ENCODE measurements at places on chromosomes 4 and X.

DNA sequence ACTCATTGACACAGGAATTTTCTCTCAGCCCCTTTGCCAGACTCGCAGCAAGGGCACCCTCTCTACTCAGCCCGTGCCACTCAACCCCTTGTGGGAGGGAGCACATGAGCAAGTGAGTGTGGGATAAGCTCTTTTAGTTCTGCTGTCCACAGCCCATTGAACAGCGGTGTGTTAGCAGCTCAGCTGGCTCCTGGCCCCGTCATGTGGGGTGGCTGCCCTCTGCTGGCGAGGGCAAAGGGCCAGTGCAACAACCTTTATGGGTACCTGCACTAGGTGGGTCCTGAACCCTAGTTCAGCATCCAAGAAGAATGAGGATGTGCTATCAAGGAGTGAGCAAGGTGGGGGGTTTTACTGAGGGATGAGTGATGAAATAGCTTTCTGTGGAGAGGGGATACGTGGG lies 85.0 kb upstream of the ZNF81 start:
- no peak for DNase-seq

- DNase-seq: no peak
Measured at GRCh38 chrX:147478899-147479298, 432.8 kb upstream of the FMR1 start.

DNA sequence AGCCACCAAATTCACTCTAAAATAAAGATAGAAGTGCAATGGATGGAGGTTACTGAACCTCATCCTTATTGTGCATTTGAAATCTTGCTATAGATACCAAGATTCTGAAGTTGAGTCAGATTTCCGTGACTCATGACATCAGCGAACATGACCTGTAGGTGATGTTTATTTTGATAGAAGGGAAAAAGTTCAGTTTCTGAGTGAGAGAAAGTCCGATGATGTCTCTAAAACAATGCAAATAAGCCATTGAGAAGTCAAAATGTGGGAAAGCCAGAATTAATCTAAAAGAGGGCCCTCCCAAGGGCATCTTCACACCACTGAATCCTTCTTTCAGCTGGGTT lies 20.0 kb downstream of the PHOX2B start:
- no peak for DNase-seq

DNA sequence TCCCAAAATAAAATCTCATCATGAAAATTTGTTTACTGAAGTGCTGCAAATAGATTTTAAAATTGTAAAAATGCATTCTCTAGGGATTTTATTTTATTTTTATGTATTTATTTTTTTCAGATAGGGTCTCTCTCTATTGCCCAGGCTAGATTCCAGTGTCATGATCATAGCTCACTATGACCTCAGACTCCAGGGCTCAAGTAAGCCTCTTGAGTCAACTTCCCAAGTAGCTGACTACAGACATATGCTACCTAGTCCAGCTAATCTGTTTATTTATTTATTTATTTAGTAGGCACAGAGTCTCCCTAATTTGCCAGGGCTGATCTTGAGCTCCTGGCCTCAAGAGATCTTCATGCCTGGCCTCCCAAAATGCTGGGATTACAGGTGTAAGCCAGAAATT lies 317.7 kb upstream of the ANXA10 start:
- DNase-seq: no peak

DNA sequence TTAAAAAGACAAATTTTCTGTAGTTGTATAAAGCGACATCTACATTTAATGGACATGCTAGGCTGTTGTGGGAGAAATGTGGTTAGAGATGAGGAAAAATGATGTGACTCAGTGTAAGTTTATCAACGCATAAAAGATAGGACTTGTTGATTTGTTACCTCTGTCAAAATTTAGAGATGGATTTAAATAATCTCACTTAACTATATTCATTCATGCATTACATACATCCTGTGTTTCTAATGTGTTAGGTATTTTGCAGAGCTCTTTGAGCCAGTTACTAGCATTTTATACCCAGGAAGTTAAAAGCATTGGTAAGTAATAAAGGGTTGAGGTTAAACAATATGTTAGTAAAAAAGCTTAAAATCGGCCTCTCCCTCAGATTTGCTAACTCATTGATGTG lies 34.3 kb downstream of the METAP1 start:
- no peak for DNase-seq

DNA sequence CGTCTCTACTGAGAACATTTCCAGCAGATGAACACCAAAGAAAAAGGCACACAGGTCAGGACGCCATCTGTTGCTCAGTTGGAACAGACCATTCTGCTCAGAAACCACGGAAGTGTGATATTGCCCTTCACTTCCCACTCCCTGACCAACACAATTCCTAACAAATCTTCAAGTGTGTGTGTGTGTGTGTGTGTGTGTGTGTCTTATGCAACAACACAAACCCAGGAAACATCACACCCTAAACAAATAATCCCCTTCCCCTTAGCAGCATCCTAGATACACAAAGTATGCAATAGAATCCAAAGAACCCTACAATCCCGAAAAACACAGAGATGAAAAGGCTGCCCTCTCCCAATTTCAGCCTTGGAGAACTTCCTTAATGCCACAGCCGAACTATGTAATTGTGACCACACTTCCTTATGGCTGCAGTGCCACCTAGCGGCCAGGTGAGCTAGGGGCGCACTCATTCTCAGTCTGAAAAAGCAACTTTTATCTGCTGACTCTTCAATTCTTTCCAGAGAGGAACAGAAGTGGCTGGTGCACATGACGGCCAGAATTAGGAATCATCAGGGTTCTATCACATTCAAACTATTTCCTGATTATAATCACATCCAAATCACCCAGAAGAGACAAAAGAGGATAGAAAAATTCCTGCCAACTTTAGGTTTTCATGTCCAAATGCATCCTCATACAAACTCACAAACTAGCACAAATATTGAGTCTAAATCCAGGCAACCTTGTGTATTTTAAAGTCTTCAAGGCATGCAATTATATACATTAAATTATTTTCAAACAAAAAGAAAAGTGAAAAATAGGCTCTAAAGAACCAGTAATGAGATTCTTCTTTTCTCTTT lies 164.9 kb downstream of the DHX15 start:
- no peak for DNase-seq

DNA sequence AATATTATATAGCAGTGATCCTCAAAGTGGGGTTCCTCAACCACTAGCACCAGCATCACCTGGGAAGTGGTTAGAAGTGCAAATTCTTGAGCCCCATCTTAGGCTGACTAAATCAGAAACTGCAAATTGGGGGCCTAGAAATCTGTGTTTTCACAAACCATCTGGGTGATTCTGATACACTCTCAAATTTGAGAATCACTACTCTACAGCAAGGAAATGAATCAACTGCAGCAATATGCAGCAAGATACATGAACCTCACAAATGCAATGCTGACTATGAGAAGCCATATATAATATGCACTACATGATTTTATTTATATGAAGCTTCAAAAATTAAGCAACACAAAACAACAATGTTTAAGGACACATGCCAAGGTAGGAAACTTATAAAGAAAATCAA lies 36.2 kb upstream of the IRS4 start:
- DNase-seq: no peak

DNA sequence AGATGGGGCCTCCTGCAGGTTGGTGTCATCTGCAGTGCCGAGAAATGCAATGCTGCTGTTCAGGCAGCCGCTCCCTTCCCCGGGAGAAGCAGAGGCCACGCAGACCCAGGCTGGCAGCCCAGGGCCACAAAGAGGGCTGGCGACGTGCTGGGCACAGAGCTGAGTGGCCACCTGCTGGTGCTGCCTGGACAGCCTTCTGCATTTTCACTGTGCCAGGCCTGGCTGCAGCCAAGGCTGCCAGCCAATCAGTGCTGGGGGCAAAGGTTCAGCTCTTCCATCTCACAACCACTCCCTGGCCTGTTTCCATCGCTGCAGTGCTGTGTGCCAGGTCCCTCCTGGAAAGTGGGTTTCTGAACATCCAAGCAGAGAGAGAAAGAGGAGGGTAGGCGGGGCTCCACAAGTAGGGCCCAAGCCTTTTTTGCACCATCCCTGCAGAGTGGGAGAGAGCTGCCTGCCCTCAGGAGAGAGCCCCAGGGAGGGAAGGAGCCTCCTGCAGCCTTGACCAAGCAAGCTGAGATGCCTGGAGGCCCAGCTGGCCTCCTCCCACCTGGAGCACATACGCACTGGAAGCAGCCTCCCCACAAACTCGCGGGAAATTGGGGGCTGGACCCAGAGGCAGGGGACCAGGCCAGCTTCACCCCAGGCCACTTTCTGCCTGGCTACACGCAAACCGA lies 20.1 kb downstream of the ADRA2C start:
- DNase-seq: no peak

GRCh38 chr4:142983065-142983464 lies 137.0 kb upstream of the INPP4B start:
- DNase-seq: no peak

DNA sequence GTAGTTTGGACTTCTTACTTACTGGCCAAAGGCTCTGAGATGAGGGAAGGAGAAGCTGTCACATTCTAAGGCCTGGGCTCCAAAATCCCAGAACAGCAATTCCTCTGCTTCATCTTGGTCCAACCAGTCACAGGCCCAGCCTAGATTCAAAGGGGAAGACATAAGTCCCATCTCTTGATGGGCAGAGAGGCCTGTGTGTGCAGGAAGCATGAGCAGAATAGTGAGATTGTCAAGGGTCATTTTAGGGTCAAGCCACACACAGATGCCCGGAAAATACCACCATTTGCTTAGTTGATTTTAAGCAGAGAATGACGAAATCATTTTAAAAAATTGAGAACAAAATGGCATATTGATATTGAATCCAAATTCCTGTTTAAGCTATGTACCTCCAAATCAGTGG lies 580.9 kb upstream of the ZFP42 start:
- no peak for DNase-seq

- DNase-seq: no peak
Measured at GRCh38 chr4:53592122-53592521, 836 bp upstream of the LNX1 start.

Measured in stimulated activated CD8-positive, alpha-beta memory T cell treated with anti-CD3 and anti-CD28 coated beads, Interleukin-7, amount 100 ng/mL, for 1 hour (primary cell).